HT-29 (cell line): ENCODE measurements at places on chromosomes 12 and 14.

GRCh38 chr12:113456761-113457160 is 14.9 kb downstream of the LHX5 start:
- no peak for DNase-seq

GRCh38 chr12:59041241-59042121 is 121.2 kb upstream of the LRIG3 start:
- no peak for DNase-seq

GRCh38 chr12:130041983-130042812 is 120.1 kb upstream of the FZD10 start:
- no peak for DNase-seq

- DNase-seq: peak; percentile 61
Measured at GRCh38 chr12:121400332-121401139, 618 bp downstream of the RNF34 start.

- no peak for DNase-seq
Measured at GRCh38 chr12:93911396-93911795, 234.2 kb downstream of the CRADD start.

- no peak for DNase-seq
Measured at GRCh38 chr12:2493086-2493485, 301.7 kb upstream of the FKBP4 start.

DNA sequence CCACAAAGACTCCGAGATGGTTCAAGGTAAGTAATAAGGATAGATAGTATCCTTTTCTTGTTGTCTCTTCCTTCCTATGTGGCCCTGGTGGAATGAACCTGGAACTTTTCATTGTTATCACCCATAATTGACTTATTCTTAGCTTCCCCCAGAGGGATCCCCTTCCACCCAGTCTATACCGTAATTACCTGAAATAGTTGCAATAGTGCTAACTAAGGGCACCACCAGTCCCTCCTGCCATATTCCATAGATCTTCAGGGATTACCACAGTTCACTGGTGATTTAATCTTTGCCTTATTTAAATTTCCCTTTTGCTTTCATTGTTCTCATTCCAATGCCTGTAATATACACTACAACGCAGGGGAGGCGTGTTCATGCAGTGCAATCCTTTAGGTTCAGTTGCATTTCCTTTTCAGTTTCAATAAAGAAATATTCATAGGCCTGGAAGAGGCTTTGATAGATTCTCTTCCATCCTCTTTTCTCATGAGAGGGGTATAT is 13.8 kb upstream of the OR9K2 start:
- no peak for DNase-seq

- no peak for DNase-seq
Measured at GRCh38 chr14:54638135-54638446, 71.2 kb downstream of the SAMD4A start.

DNA sequence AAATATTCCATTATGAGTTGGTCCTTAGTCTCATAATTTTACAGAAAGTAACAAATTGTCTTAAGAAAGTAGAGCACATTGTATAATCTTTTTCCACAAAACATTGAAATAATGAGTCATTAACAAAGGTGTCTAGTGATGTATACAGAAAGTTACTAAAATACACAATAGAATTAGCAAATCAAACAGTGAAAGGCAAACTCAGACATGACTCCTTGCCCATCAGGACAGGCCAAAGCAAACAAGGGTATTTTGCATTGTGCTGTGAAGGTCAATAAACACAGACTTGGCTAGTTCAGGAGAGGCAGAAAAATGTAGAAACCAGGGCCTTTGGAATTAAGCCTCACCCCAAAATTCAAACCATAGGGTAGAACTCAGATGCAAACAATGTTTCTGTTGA is 37.3 kb downstream of the SIX4 start:
- no peak for DNase-seq
